Activated T-cell treated with anti-CD3 and anti-CD28 coated beads, Interleukin-2, amount 50 U/mL, for 72 hours (primary cell): ENCODE measurements at places on chromosomes 2 and 18. TPM values are rescaled to one million over a fixed set of nuclear protein-coding genes. Genes with fewer than 3 reads are reported as not detected.
A peak's percentile ranks its signal among the peaks of the same experiment; 100 is the strongest.

- H3K4me3 ChIP-seq, result no peak overlapping the region
- H3K4me1 ChIP-seq, result no peaks in the 10 kb centered on the region
- no peaks in the 10 kb centered on the region for H3K36me3 ChIP-seq
- no peak for DNase-seq
These were observed 110.6 kb downstream of the MSTN start for GRCh38 chr2:189951791-189952535.

OR6B2 gene
- total RNA-seq, result not detected

DNA sequence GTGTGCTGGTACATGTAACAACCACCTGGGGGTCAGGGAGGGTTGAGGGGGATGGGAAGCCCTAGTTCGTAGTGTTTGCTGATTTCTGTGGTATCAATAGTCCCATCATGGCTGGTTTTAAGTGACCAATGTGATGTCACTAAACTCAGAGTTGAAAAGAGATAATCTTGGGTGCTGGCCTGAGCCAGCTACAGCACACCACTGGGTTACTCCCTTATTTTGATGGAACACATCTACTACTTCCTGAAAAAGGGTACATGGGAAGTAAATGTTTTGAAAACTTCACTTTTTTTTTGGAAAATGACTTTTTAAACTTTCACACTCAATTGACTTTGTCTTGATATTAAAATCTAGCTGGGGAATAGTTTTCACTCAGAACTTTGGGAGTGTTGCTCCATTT, 87.0 kb upstream of the CXCR4 start:
- no peak for DNase-seq
- H3K4me1 ChIP-seq, result peaks cover 32% of the 10 kb centered on the region
- H3K4me3 ChIP-seq, result no peak overlapping the region
- peaks cover 20% of the 10 kb centered on the region for H3K36me3 ChIP-seq
- H3K27ac ChIP-seq, result no peak overlapping the region
- no peaks in the 10 kb centered on the region for H3K27me3 ChIP-seq

DNA sequence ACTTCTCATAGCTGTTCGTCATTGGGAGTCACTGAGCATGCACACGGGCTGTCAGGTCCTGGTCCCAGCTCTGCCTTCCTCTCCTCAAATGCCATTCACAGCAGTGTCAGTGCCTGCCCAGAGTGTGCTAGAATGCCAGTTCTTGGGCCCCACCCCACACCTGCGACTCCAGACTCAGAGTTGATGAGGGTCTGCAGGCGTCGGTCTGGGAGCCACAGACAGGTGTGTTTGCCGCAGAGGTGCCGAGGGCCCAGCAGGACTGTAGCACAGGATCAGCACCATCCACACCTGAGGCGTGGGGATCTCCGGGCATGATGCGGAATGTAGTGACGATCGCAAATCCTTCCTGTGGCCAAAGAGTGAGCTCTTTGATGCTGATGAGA, 56.5 kb downstream of the AGAP1 start:
- no peaks in the 10 kb centered on the region for H3K36me3 ChIP-seq
- H3K27ac ChIP-seq, result no peak overlapping the region
- H3K27me3 ChIP-seq, result peaks cover 16% of the 10 kb centered on the region
- H3K4me3 ChIP-seq, result no peak overlapping the region

DNA sequence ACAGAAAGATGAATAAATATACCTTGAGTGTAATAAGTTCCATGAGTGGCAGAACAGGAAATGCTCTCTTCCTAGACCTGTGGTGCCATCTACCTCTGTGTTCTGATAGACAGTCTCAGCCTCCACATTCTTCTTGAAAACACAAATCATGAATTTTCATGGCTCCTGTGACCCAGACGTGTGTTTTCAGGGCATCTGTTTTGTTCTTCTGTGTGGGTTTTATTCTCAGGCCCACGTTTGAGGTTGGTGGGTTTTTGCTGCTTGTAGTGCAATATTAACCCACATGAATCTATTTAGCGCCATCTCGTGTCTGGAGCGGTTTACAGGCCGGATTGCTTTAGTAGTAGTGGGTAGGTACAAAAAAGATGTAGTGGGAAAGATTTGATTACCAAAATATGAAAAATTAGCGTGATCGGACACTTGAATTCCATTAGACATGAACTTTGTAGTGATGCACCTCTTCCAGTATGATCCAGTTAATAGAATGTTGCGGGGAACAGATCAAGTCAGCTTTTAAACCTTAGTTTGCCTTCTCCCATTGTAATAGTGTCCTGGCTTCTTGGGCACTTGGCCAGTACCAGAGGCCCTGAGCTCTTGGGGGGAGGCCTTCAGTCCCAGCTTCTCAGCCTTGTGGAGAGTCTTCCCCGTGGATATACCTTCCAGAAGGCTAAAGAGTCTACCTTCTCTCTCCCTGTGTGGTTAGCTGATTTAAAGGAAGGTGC, 256.5 kb downstream of the TPGS2 start:
- H3K36me3 ChIP-seq, result no peaks in the 10 kb centered on the region
- peaks cover 6% of the 10 kb centered on the region for H3K27me3 ChIP-seq
- peak; percentile 10 for DNase-seq

SCTR gene
- not detected for total RNA-seq

NAT8 gene
- total RNA-seq, result not detected

LAMA3 gene
- total RNA-seq, result 0.19 TPM

DNA sequence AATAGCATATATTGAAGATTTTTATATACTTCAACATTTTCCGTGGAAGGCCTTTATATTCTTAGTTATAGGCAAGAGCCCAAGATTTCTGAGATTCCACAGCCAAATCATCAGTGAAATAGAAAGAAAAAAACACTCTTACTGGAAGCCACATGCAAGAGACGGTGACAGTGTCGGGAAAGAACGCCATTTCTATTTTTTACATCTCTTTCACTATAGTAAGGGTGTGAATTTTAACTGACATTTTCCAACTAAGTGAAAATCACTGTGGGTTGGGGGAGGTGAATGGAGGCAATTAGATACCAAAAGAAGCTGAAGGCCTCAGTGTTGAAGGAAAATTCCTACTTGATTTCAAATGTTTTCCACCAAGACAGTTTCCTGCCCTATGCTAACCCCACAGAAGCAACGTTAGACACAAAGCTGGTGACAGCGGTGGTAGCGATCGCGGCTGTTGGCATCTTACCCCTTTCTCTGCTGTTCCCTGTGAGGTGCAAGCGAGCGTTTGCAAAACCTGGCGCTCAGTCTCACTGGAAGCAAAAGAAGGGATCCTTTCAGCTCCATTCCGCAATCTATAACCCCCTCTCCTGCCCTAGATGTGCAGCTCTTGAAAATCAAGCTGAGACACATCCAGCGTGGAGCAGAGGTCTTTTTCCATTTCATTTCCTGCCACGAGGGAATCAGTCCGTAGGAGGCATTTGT, 20.0 kb downstream of the ID2 start:
- DNase-seq, result no peak
- H3K27ac ChIP-seq, result no peak overlapping the region
- no peaks in the 10 kb centered on the region for H3K4me1 ChIP-seq
- H3K4me3 ChIP-seq, result no peak overlapping the region
- no peaks in the 10 kb centered on the region for H3K36me3 ChIP-seq
- H3K27me3 ChIP-seq, result no peaks in the 10 kb centered on the region

DES gene
- 0.10 TPM for total RNA-seq

DNA sequence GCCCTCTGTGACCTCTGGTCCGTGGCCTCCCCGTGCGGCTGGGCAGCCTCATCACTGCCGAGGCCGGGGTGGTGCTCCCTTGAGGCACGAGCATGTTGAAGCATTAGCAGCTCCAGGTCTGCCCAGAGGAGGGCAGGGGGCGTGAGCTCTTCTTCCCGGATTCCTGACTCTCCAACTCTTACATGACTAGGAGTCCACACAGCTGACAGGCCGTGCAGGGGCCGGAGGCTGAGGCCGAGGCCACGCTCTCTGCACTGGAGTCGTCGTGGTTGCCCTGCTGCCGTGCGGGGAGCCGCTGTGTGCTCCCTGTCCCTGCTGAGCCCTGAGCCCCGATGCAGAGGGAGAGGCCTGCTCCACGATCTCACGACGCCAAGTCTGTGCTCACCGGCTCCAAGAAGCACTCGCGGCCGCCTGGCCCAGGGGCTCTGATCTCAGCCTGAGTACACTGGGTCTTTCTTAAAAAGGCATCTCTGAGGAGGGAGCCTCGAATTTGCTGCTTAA, 19.4 kb upstream of the KCNG2 start:
- no peaks in the 10 kb centered on the region for H3K36me3 ChIP-seq
- H3K4me3 ChIP-seq, result no peak overlapping the region
- peaks cover 4% of the 10 kb centered on the region for H3K27me3 ChIP-seq
- DNase-seq, result no peak
- no peak overlapping the region for H3K27ac ChIP-seq

CERKL gene
- 0.07 TPM for total RNA-seq

DNA sequence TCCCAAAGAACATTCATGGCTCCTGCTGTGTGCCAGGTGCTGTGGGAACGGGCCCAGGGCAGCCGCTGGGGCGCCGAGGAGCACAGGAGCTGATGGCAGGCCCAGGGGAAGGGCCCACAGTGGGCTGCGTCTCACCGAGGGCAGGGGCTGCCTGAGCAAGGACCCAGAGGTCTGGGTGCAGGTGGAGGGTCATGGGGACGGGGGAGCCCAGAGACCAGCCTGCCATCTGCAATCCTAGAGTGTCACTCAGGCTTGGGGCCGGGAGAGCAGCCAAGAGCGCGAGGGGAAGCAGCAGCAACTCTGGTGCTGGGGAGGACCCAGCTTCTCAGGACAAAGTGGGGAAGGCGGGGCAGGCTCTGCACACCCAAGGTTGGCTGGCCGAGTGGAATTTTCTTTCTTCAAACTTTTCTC, 207.4 kb downstream of the HDAC4 start:
- no peak overlapping the region for H3K4me3 ChIP-seq
- no peak for DNase-seq
- H3K4me1 ChIP-seq, result peaks cover 7% of the 10 kb centered on the region
- H3K27me3 ChIP-seq, result no peaks in the 10 kb centered on the region
- no peak overlapping the region for H3K27ac ChIP-seq

STARD6 gene
- not detected for total RNA-seq

GRCh38 chr18:54880395-54881105, 52.3 kb downstream of the RAB27B start:
- DNase-seq, result no peak
- no peaks in the 10 kb centered on the region for H3K4me1 ChIP-seq
- no peak overlapping the region for H3K27ac ChIP-seq
- peaks cover 5% of the 10 kb centered on the region for H3K27me3 ChIP-seq

LRRC30 gene
- not detected for total RNA-seq

GRCh38 chr2:45124456-45124855, 115.2 kb upstream of the SIX2 start:
- H3K27me3 ChIP-seq, result peaks cover 6% of the 10 kb centered on the region
- no peak overlapping the region for H3K27ac ChIP-seq
- no peak overlapping the region for H3K4me3 ChIP-seq
- DNase-seq, result no peak

GRCh38 chr18:31267823-31268481, 50.0 kb upstream of the DSG1 start:
- no peaks in the 10 kb centered on the region for H3K4me1 ChIP-seq
- no peaks in the 10 kb centered on the region for H3K27me3 ChIP-seq
- no peaks in the 10 kb centered on the region for H3K36me3 ChIP-seq
- H3K27ac ChIP-seq, result no peak overlapping the region
- DNase-seq, result no peak

DNA sequence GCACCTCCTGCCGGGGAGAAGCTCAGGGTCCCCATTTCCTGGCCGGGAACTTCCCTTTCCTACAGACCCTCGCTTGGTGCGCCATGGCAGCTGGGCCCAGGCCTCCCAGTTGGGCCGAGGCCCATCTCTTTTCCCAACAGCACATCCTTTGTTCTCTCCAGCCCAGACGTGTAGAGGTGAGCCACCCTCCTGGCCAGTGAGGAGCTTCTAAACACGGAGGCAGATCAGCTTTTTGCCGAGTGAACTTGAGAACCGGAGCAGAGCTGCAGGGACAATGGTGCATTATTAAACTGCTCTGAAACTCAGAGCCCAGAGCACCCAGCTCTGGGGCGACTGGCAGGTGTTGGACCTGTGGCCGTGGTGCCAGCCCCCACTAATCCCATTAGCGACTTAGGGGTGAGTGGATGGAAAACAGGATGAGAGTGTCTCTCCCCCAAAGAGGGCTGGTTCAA, 25.4 kb downstream of the SH3BP4 start:
- no peak for DNase-seq
- no peaks in the 10 kb centered on the region for H3K27me3 ChIP-seq
- H3K4me1 ChIP-seq, result no peaks in the 10 kb centered on the region
- no peaks in the 10 kb centered on the region for H3K36me3 ChIP-seq
- no peak overlapping the region for H3K27ac ChIP-seq

GRCh38 chr18:36298126-36298741, 721 bp downstream of the FHOD3 start:
- no peak overlapping the region for H3K4me3 ChIP-seq
- peaks cover 41% of the 10 kb centered on the region for H3K27me3 ChIP-seq
- H3K36me3 ChIP-seq, result no peaks in the 10 kb centered on the region
- H3K27ac ChIP-seq, result no peak overlapping the region

ASB18 gene
- not detected for total RNA-seq

NCOA1 gene
- total RNA-seq, result 32.7 TPM

- peak overlapping the region; percentile 86 for H3K27ac ChIP-seq
- DNase-seq, result no peak
- H3K4me3 ChIP-seq, result no peak overlapping the region
- no peaks in the 10 kb centered on the region for H3K27me3 ChIP-seq
These were observed 13.3 kb downstream of the PPP4R3B start for GRCh38 chr2:55604027-55604565.

- peaks cover 1% of the 10 kb centered on the region for H3K36me3 ChIP-seq
- H3K4me1 ChIP-seq, result peaks cover 20% of the 10 kb centered on the region
- no peak overlapping the region for H3K4me3 ChIP-seq
- H3K27ac ChIP-seq, result peak overlapping the region; percentile 5
These were observed 122.3 kb downstream of the PLCL1 start for GRCh38 chr2:197926673-197927072.

KCNG2 gene
- total RNA-seq, result not detected

DNA sequence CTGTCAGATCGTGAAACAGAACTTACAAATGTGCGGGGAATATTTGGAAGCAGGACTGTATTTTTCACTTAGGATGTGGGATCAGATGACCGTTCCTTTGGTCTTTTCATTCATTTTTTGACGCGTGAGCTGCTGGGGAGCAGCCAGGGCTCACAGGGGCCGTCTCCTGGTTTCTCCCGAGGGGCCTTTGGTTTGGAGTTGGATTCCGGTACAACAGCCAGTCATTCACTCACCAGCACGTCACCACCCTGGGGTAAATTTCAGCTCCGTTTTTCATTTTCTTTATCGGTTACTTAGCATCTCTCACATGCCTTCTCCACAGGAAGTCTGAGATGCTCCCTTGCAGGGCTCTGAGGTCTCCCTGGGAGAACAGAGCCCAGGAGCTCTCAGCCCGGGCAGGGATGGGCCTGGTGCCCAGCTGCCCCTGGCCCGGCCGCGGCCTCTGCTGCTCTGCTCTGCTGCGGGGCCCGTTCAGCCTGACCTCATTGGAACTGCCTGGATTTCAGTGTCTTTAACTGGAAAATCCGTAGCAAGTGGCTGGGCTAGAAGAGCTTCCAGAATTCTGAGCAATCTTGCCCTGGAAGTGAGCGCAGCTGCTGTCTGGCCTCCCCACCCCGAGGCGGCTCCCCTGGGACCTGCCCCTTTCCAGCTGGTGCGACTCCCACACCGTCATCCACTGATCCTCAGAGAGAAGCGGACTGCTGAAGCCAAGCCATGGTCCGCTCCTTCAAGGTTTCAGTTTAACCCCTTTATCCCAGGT, 335.6 kb downstream of the EIPR1 start:
- H3K27ac ChIP-seq, result no peak overlapping the region
- no peaks in the 10 kb centered on the region for H3K4me1 ChIP-seq
- H3K36me3 ChIP-seq, result no peaks in the 10 kb centered on the region
- no peak for DNase-seq
- no peaks in the 10 kb centered on the region for H3K27me3 ChIP-seq

GRCh38 chr2:190410166-190410565, 2.0 kb downstream of the MFSD6 start:
- peak overlapping the region; percentile 88 for H3K4me3 ChIP-seq
- DNase-seq, result no peak

MEMO1 gene
- total RNA-seq, result 45.9 TPM

GRCh38 chr2:65354773-65355172, 77.6 kb downstream of the SPRED2 start:
- no peak overlapping the region for H3K27ac ChIP-seq
- no peak for DNase-seq
- no peaks in the 10 kb centered on the region for H3K36me3 ChIP-seq
- H3K4me1 ChIP-seq, result peaks cover 45% of the 10 kb centered on the region
- peaks cover 26% of the 10 kb centered on the region for H3K27me3 ChIP-seq
- H3K4me3 ChIP-seq, result no peak overlapping the region
